ENCODE measurements at places on chromosomes 12 and 14.
A peak's percentile ranks its signal among the peaks of the same experiment; 100 is the strongest.

GRCh38 chr12:89731614-89732013, 23.0 kb upstream of the ATP2B1 start:
- DNase-seq = no peak

GRCh38 chr12:95143621-95144205, 70.3 kb upstream of the NR2C1 start:
- DNase-seq = no peak

- DNase-seq = no peak
These were observed 3.3 kb upstream of the PSMC6 start for GRCh38 chr14:52703664-52704063.

GRCh38 chr12:66269757-66270383, 32.4 kb upstream of the HELB start:
- peak; percentile 47 for DNase-seq

GRCh38 chr14:70064136-70064865, 124.5 kb downstream of the SLC8A3 start:
- no peak for DNase-seq

DNA sequence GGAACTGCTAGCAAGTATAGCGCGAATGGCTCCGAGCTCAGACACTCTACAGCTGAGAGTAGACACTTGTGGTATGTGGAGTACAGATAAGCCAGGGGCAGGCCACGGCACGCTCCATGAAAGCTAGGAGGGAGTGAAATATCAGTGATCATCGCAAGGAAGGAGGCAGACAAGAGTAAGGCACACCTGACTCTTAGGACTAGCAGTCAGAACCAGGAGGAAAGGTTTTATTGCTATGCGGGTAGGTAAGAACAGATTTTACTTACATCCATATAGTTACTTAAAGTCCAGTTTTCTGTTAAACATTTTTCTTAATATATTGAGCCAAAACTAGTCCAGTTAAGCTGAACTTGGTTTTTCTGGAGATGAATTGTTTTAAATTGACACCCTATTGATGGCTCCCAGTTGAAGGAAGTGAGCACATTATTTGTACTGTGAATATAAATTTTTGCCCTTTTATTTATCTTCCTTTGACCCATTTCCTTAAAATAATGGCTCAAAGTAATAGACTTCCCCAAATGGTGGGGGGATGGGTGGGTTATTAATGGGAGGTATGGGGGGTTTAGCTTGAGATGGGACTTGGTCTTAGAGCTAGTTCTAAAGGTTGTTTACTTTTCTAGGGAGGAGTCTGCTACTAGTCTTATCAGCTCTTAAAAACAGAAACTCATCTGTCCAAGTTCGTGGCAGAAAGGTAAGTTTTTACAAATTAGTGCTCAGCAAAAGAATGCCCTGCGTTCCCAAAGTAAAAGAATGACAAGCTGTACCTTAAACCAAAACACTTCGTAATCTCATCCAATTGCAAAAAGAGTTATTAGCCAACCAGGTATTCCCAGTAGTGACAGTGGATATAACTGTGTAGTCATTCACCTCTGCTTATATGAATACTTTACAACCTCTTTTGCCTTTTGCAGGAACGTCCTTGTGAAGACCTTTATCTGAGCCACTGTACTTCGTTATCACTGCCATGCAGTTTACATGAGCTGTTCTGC, 5.8 kb downstream of the HNRNPA1 start:
- DNase-seq = no peak

DNA sequence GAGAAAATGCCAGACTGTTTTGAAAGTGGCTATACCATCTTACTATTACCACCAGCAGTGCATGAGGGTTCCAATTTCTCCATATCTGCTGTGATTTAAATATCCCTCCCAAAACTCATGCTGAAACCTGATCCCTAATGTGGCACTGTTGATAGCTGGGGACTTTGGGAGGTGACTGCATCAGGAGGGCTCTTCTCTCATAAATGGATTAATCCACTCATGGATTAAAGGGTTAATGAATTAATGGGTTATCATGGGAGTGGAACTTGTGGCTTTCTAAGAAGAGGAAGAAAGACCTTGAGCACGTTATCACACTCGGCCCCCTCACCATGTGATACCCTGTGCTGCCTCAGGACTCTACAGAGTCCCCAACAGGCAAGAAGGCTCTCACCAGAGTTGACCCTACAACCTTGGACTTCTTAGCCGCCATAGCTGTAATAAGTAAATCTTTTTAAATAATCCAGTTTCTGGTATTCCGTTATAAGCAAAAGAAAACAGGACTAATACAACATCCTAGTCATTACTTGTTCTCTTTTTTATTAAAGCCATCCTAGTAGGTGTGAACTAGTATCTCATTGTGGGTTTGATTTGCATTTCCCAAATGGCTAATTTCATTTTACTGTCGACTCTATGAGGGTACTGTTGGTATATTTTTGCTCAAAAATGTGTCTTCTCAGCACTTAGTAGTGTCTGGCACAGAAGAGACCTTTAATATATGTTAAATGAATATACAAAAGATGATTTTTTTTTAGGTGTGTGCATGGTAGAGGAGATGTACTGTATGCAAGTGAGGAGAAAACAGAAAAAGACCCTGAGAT, 14.3 kb downstream of the PPP1R12A start:
- peak; percentile 85 for DNase-seq

- no peak for DNase-seq
These were observed 217.5 kb upstream of the PPFIA2 start for GRCh38 chr12:81976661-81977060.

GRCh38 chr12:12715459-12716150, 1.6 kb upstream of the CDKN1B start:
- peak; percentile 31 for DNase-seq

- DNase-seq = no peak
These were observed 25.6 kb downstream of the TCTN1 start for GRCh38 chr12:110639336-110640141.

DNA sequence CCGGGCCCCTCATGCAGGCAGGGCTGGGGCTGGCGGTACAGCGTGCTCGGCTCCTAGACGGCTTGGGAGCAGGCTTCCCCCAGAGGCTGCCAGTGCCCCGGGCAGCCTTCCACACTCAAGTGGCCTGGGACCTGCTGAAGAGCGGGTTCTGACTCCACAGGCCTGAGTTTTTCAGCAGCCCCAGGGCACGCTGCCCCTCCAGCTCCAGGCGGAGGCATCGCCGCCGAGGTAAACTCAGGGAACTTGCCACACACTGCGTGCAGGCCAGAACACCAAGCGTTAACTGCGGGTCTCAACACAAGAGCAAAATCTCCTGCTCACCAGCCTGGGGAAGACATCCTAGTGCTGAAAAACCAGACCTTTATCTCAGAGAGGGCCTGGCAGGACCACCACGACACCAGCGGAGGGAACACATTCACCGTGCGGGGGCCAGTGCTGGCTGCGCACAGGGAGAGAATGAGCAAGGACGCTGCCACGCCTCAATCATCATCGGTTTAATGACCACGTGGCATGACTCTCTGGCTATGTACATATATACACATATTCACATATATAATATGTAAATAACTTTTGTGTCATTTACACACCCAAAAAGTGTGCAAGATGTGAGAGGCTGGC, 21.3 kb downstream of the PSMC1 start:
- no peak for DNase-seq

DNA sequence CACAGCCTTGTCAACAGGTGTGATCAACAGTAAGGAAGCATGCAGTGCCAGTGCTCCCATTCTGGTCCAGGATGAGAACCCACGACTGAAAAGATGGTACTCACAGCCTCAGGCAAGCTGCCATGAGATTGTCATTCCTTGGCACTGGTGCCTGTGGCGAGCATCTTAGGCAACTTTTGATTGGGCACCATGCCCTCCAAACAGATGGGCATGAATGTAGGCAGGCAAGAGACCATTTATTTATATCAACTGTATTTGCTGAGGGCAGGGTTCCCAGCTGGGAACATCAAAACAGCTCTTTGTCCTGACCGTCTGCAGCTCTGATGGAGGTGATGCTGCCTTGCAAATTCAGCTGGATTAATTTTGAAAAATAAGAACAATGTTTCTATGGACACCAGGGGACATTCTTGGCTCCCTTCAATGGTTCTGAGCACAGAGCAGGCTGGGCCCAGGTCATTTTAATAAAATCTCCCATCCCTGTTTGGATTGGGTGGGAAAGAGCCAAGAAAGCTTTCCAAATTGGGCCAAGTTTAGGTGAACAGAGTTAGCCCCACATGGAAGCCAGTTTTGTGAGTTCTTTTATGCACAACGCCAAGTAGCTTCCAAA, 522.5 kb downstream of the RMST start:
- no peak for DNase-seq

GRCh38 chr14:98022541-98023520, 1225.6 kb downstream of the VRK1 start:
- DNase-seq = no peak

DNA sequence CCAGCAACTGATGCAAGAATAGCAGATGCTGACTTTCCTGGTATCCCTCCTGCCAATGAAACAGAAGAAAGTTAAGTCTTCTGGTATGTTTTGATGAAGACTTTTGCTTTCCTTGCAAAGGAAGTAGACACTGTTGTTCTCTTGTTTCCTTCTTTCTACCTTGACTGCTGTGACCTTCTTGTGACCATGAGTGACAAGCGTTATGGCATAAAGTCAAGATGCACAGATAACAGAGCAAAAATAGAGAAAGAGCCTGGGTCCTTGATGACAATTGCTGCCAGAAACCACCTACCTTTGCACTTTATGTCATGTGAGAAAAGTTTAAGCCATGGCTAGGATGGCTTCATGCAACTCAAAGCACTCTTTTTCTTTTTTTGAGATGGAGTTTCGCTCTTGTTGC, 49.2 kb upstream of the LTA4H start:
- DNase-seq = no peak

DNA sequence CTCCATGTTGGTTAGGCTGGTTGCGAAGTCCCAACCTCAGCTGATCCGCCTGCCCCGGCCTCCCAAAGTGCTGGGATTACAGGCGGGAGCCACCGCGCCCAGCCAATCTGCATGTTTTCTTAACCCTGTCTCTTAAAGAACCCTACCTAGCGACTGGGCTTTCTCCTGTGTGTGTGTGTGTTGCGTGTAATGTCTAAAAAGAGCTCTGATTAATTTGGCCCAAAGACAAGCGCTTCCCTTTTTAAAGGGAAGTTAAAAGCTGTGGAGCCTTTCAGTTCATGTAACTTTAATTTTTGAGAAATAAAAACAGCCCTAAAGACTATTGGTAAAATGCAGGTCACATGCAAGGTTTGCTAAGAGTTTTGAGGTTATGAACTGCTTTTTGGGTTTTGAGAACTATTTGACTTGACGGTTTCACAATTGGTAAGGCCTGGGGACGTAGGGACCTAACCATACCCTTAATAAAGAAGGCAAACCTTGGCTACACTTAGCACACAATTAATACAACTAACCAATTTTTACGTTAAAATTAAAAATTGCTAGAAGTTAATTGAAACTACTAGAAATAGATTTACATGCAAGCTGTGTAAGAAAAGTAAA, 103.2 kb downstream of the KCNMB4 start:
- no peak for DNase-seq

GRCh38 chr14:69357544-69358200, 40.4 kb downstream of the ERH start:
- DNase-seq = no peak

DNA sequence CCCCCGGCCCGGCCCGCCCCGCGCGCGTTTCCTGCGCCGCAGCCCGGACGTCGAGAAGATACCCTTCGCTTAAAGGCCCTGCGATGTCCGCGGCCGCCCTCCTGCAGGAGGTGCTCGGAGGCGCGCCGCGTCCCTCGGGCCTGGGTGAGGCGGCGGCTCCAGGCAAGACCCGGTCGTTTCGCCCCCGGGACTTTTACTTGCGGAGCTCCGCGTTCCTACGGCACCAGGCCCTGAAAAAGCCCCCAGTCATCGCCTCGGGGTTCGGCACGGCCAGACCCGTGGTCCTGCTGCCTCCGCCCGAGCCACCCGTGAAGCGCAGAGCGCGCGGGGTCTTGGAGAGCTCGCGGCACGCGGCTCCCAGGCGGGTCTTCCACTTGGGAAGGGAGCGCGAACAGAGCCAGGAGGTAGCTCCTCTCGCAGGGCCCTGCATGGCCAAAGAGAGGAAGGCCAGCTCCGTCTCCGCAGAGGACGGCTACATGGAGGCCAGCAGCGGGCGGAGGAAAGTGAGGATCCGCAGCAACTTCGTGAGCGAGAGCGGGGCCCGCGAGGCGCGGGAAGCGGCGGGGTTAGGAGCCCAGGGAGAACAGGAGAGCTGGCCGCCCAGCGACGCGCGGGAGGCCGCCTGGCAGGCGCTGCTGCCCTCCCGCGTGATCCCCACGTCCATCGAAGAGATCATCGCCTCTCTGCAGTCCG, 26.9 kb downstream of the TTC6 start:
- DNase-seq = no peak

GRCh38 chr14:28681681-28682080, 84.9 kb upstream of the FOXG1 start:
- no peak for DNase-seq

DNA sequence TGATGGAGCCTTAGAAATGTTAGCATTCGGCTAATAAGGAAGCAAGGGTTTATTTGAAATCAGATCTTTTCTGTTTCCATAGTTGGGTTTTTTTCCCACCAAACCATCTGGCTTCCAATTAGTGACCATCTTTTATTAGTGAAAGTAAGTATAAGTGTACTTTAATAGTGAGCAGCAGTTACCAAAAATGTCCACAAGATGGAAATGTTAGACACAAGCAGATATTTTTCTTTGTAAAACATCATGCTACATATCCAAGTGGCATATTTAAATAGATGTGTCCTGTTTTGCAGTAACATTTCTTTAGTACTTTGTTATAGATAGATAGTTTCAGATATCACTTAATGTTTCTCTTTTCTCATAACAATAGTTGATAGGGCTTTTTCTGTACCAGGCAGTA, 28.8 kb downstream of the YEATS4 start:
- DNase-seq = peak; percentile 72

DNA sequence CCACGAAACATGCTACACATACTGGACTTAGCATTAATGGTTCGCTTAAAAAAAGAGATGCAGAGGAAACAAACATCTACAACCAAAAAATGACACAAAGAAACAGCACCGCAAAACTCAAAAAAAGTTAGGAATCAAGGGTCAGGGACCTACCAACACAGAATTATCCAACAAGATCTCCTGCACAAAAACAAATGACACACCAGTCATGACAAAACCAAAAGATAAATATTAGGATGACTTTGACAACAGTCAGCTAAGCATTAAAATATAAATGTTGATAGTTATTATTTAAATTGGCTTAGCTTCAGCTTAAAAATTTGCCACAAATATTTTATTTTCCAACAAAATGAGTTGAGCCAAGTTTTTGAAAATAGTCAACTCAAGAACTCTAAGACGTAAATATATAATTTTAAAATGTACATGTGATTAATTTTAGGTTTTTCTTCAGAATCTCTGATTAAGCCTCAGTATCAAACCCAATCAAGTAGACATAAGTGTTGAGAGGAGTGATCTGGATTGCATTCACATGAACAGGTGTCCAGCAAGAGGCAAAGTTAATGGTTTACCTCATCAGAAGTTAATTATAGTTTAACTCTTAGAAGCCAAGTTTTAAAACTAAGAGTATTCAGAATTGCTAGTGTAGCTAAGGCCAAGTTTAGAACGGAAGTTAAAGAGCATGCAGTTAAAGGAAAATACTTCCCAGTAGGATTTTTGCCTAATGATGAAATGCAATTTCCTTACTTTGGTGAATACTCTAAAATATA, 79.9 kb downstream of the HEATR5A start:
- no peak for DNase-seq

- no peak for DNase-seq
These were observed 71.3 kb upstream of the GNG2 start for GRCh38 chr14:51789114-51789513.
